ENCODE measurements at places on chromosomes 4 and X.
A peak's percentile ranks its signal among the peaks of the same experiment; 100 is the strongest.

DNA sequence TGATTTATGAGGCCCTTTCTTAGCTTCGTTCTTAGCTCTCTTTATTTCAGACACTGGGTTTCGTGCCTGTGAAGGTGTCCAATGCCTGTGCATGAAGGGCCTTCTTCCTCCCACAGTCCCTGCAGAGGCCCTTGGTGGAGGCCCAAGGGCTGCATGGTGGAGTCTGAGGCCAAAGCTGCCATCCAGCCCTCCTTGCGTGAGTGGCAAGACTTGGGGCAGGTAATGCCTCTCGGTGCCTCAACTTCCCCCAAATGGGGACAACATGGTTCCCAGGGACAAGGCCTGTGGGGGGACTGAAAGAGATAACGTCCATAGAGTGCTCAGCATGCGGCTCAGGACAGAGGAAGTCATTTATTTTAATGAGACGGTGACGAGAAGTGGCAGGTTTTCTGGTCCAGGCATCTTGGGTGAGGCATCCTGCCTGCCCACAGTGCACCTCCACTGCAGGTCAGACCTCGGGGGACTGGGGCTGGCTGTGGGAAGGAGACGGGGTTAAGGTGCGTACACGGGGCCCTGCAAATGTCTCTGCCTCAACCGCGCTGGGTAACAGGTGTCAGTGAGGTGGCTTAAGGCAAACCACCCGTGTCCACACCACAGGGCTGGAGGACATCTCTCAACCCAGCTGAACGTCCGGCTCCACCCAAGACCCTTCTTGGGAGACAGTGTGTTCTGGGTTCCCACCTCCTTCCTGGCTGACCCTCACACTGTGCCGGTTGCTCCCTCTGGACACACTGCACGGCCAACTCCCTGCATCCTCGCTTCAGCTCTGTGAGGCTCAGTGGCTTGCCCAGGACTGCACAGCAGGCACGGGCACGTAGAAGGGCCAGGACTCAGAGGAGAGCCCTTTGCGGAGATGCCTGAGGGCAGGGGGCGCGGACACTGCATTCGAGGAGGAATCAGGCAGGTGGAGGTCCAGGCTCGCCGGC lies 50.5 kb downstream of the PSAPL1 start:
- DNase-seq = no peak

DNA sequence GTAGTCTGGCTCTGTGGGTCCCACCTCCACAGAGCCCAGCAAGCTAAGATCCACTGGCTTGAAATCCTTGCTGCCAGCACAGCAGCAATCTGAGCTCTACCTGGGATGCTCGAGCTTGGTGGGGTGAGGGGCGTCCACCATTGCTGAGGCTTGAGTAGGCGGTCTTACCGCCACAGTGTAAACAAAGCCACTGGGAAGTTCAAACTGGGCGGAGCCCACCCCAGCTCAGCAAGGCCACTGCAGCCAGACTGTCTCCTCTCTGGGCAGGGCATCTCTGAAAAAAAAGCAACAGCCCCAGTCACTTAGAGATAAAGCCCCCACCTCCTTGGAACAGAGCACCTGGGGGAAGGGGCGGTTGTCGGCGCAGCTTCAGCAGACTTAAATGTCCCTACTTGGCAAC lies 243.2 kb upstream of the POF1B start:
- no peak for DNase-seq

GRCh38 chr4:169293343-169294176 lies 22.8 kb upstream of the SH3RF1 start:
- no peak for DNase-seq

DNA sequence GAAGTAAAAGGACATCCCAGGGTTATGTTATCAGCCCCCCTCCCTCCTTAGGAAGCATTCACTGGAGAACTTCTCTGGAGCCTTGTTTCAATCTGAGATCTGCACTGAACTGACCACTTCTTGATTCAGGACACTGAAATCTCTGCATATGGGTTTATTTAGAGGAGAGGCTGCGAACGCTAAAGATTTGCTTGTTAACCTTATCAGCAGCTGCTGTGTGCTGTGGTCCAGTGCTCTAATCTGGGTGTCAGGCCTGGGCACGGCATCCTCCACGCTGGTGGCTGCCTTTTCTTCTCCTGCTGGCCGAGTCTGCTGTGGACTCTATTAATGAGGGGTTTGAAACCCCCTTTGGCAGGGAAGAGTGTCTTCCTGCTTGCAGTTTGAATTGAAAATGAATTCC lies 1094.7 kb upstream of the TENM3 start:
- no peak for DNase-seq

DNA sequence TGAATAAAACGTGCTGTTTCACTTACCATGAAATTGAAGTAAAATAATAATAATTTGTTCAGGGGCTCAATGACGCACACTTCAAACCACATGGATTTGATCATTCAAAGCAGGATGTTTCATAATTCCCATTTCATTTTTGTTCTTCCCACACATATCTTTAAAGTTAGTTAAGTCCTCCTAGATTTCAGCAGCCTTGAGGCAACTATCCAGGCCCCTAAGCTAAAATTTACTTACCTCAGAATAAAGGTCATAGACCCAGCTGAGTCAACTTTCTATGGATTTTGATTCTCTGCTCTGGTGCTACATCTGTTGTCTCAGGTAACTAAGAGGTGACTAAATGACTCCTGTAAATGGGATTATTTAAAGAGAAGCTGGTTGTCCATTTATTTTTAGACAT lies 25.0 kb downstream of the GPR174 start:
- DNase-seq = no peak

GRCh38 chr4:140240237-140240636 lies 86.3 kb upstream of the MAML3 start:
- no peak for DNase-seq

GRCh38 chrX:10001496-10001895 lies 34.3 kb downstream of the CLDN34 start:
- no peak for DNase-seq

GRCh38 chr4:153521999-153522801 lies 56.0 kb downstream of the TMEM131L start:
- DNase-seq = peak; percentile 73

GRCh38 chr4:87913896-87914295 lies 61.6 kb upstream of the SPP1 start:
- DNase-seq = no peak

DNA sequence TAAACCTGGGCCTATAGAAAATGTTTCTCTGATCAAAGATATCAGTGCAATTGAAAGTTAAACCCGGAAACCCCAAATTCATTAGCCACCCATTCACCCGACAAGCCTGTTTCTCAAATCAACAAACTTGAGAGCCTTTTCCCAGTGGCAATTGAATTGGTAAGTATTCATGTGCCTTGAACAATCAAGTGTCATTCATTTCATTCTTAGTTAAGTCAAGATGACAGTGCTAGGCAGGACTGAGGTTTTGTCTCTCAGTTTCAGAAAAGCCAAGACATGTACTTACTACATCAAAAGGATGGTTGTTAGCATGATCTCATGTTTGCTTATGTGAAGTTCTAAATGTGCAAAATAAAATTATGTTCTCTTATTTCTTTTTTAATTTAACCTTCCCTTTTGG lies 32.3 kb downstream of the CC2D2A start:
- DNase-seq = no peak

DNA sequence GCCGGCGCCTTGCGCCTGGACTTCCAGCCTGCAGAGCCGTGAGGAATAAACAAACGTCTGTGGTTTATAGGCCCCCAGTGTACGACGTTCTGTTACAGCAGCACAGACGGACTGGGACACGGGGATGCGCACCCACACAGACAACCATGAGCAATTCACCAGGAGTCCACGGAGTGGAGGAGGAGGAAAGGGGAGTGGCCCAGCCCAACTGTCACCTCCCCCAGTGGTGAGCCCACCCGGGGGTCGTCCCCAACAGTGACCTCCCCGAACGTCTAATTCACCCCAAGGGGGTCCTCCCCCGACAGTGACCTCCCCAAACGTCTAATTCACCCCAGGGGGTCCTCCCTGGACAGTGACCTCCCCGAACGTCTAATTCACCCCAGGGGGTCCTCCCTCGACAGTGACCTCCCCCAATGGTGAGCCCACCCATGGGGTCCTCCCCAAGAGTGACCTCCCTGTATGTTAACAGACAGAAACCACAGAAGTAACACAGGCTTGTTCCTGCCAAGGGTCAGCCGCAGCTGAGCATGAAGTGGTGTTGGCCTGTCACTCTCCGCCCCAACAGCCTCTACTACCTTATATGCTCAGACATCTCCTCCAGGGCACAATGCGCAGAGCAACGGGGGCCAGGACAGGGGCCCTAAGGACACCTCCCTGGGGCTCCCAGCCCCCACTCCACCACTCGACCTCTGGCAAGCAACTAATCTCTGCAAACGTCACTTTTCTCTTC lies 6.2 kb downstream of the GAK start:
- no peak for DNase-seq

All from CD4-positive, alpha-beta T cell treated with Interleukin-21 for 1 hour (primary cell).